ENCODE measurements at places on chromosomes 6 and 20.

DNA sequence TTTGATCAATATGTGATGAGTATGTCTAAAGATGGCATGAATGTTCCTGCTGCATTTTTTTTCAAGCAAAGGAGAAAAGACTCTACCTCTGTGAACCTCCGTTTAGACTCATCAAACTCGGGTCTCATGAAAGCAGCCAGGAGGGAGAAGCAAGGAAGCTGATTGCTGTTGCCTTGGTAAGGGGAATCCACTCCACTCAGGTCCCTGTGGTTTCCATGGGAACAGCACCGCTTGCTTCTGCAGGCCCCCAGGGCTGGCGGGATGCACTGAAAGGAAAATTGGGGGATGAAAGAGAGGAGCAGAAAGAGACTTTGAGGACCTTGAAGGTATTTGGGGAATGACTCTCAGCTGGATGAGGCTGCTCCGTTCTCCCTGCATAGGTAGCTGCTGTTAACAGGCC lies 249.6 kb upstream of the RIN2 start:
- no peak for DNase-seq

DNA sequence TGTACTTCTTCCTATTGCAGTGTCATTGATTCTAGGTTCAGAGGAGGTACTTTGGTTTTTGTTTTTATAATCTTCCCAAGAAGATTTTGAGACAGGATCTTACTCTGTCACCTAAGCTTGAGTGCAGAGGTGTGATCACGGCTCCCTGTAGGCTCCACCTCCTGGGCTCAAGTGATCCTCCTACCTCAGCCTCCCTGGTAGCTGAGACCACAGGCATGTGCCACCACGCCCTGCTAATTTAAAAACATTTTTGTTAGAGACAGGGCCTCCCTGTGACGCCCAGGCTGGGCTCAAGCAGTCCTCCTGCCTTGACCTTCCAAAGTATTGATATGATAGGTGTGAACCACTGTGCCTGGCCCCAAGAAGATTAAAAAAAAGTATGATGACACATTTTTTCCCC lies 3.4 kb upstream of the SLC17A5 start:
- DNase-seq: no peak

GRCh38 chr20:50339466-50339901 lies 148.9 kb downstream of the CEBPB start:
- DNase-seq: no peak

- no peak for DNase-seq
Measured at GRCh38 chr20:7207186-7207798, 439.8 kb downstream of the BMP2 start.

GRCh38 chr6:2957696-2958330 lies 13.6 kb downstream of the SERPINB6 start:
- no peak for DNase-seq

DNA sequence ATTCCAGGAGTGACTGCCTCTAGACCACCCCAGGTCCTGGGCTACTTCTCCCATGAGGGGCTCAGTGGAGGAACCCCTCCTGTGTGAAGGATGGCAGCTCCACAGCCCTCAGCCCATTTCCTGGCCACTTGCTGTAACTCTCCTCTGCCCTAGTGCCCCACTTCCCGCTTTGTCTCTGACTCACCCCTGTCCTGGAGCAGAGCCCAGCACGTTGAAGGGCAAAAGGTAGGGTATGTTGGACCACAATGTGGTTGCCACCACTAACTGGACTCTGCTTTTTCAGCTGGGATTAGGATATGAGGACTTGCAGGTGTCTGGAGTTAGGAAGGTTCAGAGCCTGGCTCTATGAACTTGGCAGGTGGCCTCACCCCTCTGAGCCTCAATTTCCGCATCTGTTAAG lies 2.4 kb downstream of the MYBL2 start:
- DNase-seq: no peak

DNA sequence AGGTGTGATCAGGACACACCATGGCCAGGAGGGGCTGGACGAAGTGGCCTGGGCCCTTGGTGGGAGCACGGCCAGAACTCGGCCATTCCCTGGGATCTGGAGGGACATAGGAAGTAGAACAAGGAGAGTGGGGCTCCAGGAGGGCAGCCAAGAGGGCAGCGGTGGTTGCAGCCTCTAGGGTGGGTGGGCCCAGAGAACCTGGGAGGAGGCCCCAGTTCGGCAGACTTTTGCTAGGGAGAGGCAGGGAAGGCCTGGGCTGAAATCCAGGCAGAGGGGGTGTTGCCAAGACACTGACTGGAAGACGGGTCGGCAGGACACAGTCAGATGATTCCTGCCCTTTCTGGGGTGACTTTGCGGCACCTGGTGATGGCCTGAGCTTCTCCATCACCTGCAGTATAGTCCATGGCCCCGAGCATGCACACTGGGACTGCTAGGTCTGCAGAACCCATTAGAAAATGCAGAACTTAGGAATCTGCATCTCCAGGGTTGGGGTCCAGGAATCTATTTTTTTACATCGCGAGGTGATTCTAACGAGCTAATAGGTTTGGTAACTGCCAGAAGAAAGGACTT lies 224.8 kb downstream of the SYNDIG1 start:
- peak; percentile 29 for DNase-seq

GRCh38 chr6:18533793-18534192 lies 146.6 kb downstream of the RNF144B start:
- DNase-seq: no peak

DNA sequence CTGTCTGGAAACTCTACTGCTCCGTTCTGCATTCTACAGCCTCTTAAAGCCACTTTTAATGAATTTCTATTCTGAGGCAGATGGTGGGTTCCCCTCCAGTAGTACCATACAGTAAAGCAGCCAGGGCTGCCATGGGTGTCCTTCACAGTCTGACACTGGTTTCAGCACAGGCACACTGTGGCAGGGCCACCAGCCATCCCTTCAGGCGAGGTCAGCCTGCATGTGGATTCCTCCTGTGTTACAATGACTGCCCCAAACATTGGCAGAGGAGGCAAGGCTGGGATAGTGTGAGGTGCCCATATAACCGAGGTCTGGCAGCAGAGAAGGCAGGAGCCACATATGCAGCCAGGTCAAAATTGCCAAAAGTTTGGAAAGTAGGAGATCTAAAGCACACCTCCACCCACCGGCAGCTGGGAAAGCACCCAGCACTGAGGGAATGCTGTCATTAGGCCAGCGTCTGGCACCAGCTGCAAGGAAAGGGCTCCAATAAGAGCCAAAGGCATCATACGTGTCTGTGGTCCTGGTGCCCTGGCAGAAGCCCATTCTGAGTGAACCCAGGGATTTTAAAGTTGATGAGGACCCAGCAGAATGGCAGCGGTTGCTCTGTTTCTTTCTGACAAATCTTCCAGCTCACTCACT lies 24.0 kb downstream of the STK35 start:
- no peak for DNase-seq
